NCI-H460 (cell line): ENCODE measurements at places on chromosomes 13 and 19. TPM values are rescaled to one million over a fixed set of nuclear protein-coding genes. Genes with fewer than 3 reads are reported as not detected.
A peak's percentile ranks its signal among the peaks of the same experiment; 100 is the strongest.

DNA sequence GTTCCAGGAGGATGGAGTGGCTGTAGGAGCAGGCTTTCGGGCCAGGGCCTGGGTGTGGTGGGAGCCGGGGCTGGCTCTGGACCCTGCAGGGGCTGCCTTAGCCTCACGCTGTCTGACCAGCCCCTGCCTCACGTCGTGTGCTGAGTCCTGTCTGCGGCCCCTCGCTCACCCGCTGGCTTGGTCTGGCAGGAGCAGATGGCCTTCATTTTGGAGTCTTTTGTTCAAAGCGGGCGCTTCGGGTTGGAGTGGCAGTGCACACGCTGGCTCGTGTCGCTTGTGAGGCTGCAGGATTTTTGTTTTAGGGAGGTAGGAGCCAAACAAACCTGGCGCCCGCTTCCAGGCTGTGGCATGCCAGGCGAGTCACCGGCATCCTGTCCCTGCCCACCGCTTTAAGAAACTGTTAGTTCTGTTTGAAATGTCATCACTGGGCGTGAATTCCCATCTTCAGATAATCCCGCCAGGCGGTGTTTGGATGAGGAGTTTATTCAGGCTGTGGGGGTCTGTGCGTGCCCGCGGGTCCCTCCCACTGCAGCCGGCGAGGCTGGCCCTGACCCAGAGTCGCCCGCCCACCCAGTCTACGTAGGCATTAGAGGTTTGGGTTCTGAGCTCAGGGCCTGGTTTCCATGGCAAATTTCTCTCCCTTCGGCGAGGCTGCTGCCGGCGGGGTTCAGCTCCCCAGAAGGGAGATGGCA is 89.8 kb downstream of the KDM4B start:
- DNase-seq = no peak

DNA sequence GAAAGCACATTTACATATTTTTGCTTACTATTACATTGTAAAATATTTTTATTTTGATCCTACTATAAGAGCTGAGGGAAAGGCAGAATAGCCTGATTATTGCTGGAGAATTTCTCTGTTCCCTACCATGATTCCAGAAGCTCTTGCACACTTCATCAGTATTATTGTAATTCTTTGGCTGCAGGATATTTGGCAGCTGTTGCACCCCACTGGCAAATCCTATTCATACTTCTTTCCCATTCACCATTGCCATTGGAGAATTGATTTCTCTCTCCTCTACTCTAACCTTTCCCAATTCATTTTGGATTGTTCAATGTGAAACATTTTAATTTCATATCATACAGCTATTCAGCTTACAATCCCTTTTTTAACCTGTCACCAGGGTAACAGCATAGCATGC is 238.0 kb downstream of the GGACT start:
- DNase-seq = no peak

GRCh38 chr13:73702419-73703071 is 431.7 kb downstream of the KLF12 start:
- DNase-seq = no peak

Gene GRK1
- total RNA-seq = not detected in 2 replicates

DNA sequence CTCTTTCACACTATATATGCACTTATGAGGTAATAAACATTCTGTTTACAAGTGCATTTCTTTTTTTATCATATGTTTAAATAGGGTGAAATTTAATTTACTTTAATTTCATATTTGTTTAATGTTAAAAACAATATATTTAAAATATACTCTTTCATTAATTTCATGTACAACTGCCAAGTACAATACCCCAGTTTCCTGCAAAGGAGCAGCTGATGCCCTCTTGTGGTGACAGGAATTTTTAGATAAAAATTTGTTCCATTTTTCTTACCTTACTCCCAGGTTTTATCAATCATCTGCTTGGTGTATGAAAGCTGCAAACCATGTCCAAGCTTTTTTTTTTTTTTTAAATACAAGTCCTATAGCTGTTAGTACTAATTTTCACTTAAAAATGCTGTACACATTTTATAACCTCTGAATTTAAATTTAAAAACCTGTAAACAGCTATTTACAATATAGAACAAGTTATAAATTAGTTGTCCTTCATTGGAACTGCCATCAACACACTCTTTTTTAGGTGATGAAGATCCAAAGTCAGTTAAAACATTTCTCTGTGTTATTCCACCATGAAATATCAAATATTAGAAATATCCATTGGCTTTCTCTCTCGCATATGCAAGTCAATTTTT is 4.9 kb downstream of the PCDH20 start:
- DNase-seq = no peak

Gene FXYD5
- 104 TPM in 2 replicates for total RNA-seq

Gene ZFR2
- not detected in 2 replicates for total RNA-seq

DNA sequence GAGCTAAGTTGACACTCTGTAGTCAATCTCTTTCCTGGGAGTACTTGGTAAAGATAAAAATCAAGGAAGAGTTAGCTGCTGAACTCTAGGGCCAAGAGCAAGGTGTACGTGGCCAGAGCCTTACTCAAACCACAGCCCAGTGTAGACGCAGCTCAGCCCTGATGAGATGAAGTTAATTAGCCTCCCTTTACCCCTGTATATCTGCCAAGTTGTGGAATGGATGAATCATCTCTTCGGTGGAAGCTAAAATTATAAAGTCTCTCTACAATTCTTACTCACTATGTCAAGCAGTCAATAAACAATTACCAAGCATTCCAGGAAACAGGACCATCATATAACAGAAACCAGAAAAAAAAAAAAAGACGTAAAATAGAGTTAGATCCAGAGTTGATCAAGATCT is 146.9 kb upstream of the UFM1 start:
- DNase-seq = no peak

GRCh38 chr13:98371516-98372023 is 194.5 kb upstream of the RNF113B start:
- DNase-seq = no peak

DNA sequence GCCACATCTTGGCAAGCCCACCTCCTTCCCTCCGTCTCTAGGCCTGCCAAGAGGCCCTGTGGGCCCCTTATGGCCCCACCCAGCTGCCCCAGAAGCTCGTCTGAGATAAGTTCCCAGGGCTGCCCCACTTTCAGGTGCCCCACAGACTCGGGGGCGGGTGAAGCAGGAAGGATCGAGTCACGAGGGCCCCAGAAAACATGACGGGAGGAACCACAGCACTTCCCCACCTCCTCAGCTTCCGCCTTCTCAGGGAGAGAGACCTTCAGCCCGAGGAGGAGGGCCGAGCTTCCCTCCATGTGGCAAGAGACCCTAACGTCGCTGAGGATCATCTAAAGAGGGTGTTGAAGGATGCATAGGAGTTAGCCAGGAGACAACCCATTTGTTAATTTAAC is 4.5 kb upstream of the IL12RB1 start:
- DNase-seq = no peak

GRCh38 chr19:57075125-57075524 is 44.7 kb upstream of the USP29 start:
- DNase-seq = no peak

DNA sequence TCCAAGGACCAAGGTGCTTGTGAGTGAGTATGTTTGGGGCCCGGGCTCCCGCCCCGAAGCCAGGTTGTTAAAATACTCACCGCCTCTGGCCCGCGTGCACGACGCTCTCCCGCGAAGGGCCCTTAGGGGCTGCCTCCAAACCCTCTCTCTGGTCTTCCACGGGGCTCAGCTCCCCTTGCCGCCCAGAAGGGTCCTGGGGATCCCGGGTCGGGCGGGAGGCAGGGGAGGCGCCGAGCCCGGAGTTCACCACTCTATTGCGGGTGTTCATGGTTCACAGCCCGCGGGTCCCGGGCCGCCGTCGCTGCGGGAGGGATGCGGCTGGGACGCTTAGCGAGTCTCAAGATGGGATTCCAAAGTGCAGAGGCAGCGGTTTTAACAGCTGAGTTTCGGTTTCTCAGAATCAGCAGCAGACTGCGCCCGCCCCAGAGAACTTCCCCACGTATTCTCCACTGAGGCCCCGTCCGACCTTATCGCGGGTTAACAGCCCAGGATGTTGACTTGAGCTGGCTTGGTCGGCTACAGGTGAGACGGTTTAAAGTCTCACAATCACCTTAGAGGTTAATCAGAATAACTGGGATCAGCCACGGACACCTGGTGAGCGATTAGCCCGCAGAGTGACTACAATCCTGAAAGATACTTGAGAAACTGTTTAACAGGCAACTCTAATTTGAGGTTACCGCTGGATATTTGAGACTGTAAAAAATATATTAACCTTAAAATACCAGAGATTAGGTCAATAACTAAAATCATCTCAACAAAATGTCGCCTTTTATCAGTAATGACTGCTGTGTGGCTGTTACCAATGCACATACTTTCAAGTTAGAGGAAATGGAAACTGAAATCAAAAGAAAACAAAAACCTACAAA is at the start of gene EPSTI1:
Gene EPSTI1, minus strand, starts transcription at position 344 of the 866 bp plus-strand sequence. Its CDS starts 76 bp downstream, at position 268.
- DNase-seq = no peak

GRCh38 chr19:48466561-48467325 is 2.4 kb upstream of the CYTH2 start:
- DNase-seq = no peak

GRCh38 chr13:111006506-111007031 is 91.7 kb upstream of the ANKRD10 start:
- DNase-seq = no peak

- peak; percentile 41 for DNase-seq
These were observed 13.4 kb upstream of the SIGLEC12 start for GRCh38 chr19:51514866-51515481.

Gene ZNF709
- total RNA-seq = 0.15 TPM in 1 of 2 replicates, not detected in the other

Gene TNFRSF19
- total RNA-seq = 26.5 and 31.3 TPM in 2 replicates

GRCh38 chr13:23506071-23506806 is 64.0 kb upstream of the TNFRSF19 start:
- DNase-seq = no peak

GRCh38 chr13:68125087-68125480 is 894.9 kb upstream of the PCDH9 start:
- no peak for DNase-seq

DNA sequence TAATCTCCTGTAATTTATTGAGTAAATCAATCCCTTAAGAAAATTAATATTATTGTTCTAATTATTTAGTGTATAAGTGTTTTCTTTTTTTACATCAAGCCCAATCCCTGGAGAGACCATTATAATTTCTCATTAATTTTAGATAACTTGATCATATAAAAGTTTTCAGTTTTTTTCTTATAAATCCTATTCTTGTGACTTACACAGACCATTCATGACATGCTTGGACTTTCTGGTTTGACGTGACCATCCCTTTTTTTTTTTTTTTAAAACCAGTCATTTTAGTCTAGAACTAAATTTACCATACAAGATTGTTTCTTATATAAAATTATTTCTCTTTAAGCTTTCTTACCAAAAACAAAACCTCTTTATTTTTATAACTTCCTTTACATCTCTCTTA is 5.4 kb upstream of the MTRF1 start:
- no peak for DNase-seq

Gene HMG20B
- total RNA-seq = 125 and 134 TPM in 2 replicates

GRCh38 chr19:18520848-18521691 is 800 bp downstream of the ELL start:
- DNase-seq = no peak

DNA sequence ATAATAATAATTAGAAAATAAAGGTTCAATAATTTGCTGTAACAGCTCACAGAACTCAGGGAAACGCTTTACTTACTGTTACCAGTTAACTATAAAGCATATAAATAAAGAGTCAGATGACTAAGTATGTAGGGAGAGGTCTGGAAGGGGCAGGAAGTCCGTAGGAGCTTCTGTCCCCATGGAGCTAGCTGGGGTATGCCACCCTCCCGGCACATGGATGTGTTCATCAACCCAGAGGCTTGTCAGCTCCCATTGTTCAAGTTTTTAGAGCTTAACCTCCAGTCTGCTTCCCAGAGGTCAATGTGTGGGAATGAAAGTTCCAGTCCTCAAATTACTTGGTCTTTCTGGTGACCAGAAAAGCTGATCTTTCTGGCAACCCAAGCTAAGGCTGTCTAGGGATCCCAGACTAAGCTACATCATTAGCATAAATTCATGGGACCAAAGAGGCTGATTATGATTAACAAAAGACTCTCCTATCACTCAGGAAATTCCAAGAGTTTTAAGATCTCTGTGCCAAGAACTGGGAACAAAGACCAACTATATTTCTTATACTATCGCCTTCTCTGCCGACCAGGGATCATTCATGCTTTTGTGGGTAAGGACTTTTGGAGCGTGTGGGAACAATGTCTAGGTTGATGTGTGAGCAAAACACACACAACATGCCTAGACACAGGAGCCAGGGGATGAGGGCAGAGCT is 31.7 kb upstream of the ZNF507 start:
- DNase-seq = no peak

- no peak for DNase-seq
These were observed 13.4 kb downstream of the RUBCNL start for GRCh38 chr13:46373623-46374022.

DNA sequence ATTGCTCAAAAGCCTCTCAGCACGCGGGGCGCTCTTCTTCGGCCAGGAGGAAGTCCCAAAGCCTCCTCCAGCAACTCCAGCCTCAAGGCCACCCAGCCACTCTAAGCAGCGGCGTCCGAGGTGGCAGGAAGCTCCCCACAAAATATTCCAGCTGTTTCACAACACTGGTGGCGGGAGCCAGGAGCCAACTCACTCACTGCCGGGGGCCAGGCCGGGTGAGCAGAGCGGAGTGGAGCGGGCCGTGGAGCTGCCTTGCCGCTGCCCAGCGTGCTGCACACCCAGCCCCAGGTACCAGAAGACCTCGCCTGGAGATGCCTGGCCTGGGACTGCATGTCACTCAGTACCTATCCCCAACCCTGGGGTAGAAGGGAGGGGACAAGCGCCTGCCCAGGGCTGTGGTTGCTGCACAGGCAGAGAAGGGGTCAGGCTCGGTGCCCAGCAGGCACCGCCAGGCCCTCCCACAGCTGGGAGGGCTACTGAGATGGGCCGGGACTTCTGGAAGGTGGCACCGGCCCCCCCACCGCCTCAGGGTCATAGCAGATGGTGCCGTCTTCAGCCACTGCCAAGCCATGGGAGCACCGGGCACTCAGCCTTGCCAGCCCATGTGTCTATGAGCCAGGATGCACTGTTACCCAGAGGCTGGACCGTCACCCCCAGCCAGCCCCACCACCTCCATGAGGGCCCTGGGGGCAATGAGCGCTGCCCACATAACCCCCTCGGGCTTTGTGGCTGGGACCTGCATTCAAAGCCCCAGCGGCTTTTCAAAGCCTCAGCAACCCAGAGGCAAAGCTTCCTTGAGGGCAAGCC is 59.2 kb downstream of the MLLT1 start:
- no peak for DNase-seq

DNA sequence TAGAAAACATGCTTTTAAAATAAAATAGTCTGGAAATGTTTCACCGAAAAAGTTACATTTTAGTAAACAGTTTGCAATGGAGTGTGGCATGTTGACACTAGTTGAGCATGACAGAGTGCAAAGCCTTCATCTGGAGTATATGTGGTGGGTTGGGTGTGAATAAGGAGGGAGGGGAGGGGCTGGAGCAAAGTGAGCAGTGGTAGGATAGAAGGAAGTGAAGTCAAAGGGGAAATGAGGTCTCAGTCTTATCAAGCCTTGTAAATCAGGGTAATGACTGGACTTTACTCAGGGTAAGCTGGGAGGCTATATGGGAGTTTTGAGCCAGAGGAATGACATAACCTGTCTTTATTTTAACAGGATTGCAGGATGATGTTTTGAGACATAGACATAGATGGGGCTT is 222.8 kb downstream of the PCDH20 start:
- no peak for DNase-seq

GRCh38 chr13:42970824-42971690 is 21.0 kb downstream of the EPSTI1 start:
- peak; percentile 40 for DNase-seq

- DNase-seq = no peak
These were observed 22.9 kb upstream of the ZNF507 start for GRCh38 chr19:32322541-32322940.

Gene ZNF221
- total RNA-seq = 2.0 and 2.8 TPM in 2 replicates
